ENCODE measurements at places on chromosomes 5 and 9. TPM values are rescaled to one million over a fixed set of nuclear protein-coding genes. Genes with fewer than 3 reads are reported as not detected.

The CNTNAP3B gene
- 14.1 TPM for total RNA-seq

The MTAP gene
- 17.7 TPM for total RNA-seq

The TOPORS gene
- 19.9 TPM for total RNA-seq

The INSYN2B gene
- total RNA-seq = 0.08 TPM

The MPDZ gene
- total RNA-seq = 26.2 TPM

The VLDLR gene
- total RNA-seq = 0.70 TPM

The SPAAR gene
- 2.4 TPM for total RNA-seq

The RNF224 gene
- total RNA-seq = not detected

The RASGEF1C gene
- 0.09 TPM for total RNA-seq

The SMIM32 gene
- total RNA-seq = not detected

The SUSD1 gene
- total RNA-seq = 3.3 TPM

The PPP3R2 gene
- total RNA-seq = not detected

The CDH10 gene
- 0.09 TPM for total RNA-seq

The ELOVL7 gene
- total RNA-seq = 1.1 TPM

The GIN1 gene
- 6.4 TPM for total RNA-seq

The IL9 gene
- total RNA-seq = not detected

The PCDHGA1 gene
- 0.05 TPM for total RNA-seq

The GABRA1 gene
- not detected for total RNA-seq

The OTP gene
- total RNA-seq = not detected

The ZFP37 gene
- 0.50 TPM for total RNA-seq

The NR4A3 gene
- 0.09 TPM for total RNA-seq

The PLAC8L1 gene
- total RNA-seq = not detected

The GTF2H2C gene
- 25.3 TPM for total RNA-seq

The HMCN2 gene
- 1.8 TPM for total RNA-seq

The HRH2 gene
- 2.6 TPM for total RNA-seq

The LRRC70 gene
- 2.8 TPM for total RNA-seq

The PCDHA12 gene
- total RNA-seq = not detected

The NAIP gene
- total RNA-seq = 17.7 TPM

The LRRC19 gene
- total RNA-seq = 2.0 TPM

The PTGER4 gene
- total RNA-seq = 6.8 TPM

The MBLAC2 gene
- total RNA-seq = 4.6 TPM

The ZFAND5 gene
- 119 TPM for total RNA-seq

The IFNA2 gene
- total RNA-seq = not detected

The OR1L1 gene
- total RNA-seq = not detected

The SH3GL2 gene
- 0.08 TPM for total RNA-seq

The RAB3C gene
- 1.8 TPM for total RNA-seq

The FOXD4L3 gene
- total RNA-seq = not detected

The DNAJA1 gene
- total RNA-seq = 96.6 TPM

The STPG3 gene
- not detected for total RNA-seq

The ARID3C gene
- 2.6 TPM for total RNA-seq

The IL13 gene
- total RNA-seq = not detected

The GDA gene
- 24.1 TPM for total RNA-seq

The CDC25C gene
- total RNA-seq = 6.9 TPM

The FAM151B gene
- 3.0 TPM for total RNA-seq

The PRDM9 gene
- total RNA-seq = not detected

The FBN2 gene
- 0.84 TPM for total RNA-seq

The PCDHB2 gene
- 0.08 TPM for total RNA-seq

The POLK gene
- 20.6 TPM for total RNA-seq

The PRRT1B gene
- total RNA-seq = 1.3 TPM

The KIF20A gene
- 32.3 TPM for total RNA-seq

The MRPS2 gene
- 10.9 TPM for total RNA-seq

The ZNF483 gene
- 0.84 TPM for total RNA-seq

Measured in liver (tissue), 10 donors.